DMS79 treated with DMSO at 0.1 percent for 48 hours (cell line): ENCODE measurements at places on chromosomes 4 and X.

DNA sequence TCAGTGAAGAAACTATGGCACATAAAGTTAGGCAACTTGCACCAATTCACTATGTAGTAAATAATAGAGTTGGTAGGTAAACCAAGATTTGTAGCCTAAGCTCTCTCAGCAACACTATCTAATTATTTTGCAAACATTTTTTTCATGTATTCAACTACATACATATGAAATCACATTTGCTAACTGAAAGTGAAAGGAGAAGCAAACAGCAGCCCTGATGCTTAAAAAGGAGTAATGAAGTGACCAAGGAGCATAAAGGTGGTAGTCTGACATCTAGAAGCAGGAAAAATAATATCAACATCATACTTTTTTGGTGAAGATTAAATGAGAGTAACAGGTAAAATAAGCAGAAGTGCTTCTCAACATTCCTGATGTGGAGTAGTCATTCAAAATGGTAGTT, 603.7 kb downstream of the GRXCR1 start:
- no peak for DNase-seq

DNA sequence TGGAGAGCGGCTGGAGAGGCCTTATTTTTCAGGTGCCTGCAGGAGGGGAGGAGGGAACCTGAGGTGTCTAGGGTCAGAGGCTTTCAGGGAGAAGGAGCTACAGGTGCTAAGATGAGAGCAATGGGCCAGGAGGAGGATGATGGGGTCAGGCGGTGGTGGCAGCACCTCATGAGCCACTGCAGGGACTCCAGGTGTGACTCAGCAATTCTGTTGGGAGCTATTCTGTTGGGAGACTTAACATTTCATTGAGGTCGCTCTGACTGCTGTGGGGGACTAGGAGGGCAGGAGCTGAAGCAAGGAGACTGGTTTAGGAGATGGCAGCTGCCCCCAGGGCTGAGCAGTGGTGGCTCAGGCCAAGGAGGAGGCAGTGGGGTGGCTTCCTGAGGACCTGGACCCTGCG, 65.0 kb downstream of the CLDN34 start:
- DNase-seq, result no peak

GRCh38 chr4:80184825-80185756, 12.2 kb upstream of the PRDM8 start:
- no peak for DNase-seq

DNA sequence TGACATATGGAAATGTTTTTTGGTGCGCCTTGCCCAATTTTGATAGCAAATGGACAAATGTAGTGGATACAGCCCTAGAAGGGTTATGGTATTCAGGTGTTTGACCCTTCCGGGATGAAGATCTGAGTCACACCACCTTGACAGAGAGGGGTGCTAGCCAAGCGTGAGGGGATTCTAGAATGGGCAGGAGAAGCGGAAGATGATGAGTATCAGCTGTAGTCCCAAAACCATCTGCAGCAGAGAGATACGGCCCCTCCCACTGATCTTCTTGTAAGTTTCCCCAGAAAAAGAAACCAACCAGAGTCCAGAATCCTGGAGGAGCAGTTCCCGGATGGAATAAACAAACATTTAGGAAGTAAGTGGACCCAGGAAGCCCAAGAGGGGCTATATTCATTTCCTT, 18.1 kb downstream of the DCHS2 start:
- DNase-seq, result no peak

- no peak for DNase-seq
Measured at GRCh38 chr4:183618681-183619080, 40.3 kb downstream of the RWDD4 start.

DNA sequence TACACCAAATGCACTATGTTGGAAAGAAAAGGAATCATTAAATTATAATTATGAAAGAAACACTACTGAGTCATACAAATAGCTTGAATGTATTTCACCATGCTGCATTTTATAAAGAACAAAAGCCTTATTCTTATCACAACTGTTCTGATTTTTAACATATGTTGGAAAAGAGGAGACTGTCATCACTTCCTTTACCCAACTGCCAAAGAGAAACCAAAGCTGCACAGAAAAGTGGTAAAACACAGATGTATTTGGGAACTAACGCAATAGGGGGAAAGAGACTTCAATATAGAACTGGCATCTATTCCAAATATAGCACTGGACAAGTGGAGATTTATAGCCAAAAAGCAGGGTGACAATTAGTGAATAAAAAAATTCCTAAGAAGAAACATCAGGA, 181.0 kb downstream of the SPANXN3 start:
- no peak for DNase-seq

DNA sequence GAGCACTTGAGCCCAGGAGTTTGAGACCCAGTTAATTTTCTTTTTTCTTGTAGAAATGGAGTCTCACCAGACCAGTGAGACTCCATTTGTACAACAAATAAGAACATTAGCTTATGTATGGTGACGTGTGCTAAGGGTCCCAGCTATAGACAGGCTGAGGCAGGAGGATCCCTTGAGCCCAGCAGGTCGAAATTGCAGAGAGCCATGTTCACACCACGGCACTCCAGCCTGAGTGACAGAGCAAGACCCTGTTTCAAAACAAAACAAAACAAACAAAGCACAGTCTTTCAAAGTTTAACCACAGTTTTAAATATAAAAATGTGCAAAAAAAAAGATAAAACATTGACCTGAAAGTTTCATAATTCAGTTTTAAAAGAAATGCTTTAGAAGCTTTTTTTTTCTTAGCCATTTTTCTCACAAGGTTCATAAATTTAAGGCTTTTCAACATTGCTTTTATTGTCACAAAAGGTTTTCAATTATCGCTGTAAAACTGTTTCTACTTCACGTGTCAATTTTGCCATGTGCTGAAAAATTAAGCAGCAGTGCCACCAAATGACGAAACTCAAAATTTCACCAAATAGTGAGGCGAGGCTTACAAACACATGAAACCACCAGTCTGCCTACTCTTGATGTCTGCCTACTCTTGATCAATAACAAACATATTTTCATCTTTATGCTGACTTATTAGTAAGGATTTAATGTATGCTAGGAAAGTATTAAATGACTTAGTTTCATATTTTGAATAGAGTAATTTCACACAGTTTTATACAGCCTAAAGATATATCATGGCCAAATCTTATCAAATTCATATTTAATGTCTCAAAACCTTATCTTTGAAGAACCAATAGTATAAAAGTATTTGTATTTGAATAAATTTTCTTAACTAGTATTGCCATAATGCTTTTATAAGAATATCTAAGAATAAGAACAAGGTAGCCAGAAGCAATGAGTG, 126.3 kb downstream of the NEK1 start:
- DNase-seq, result peak; percentile 1

DNA sequence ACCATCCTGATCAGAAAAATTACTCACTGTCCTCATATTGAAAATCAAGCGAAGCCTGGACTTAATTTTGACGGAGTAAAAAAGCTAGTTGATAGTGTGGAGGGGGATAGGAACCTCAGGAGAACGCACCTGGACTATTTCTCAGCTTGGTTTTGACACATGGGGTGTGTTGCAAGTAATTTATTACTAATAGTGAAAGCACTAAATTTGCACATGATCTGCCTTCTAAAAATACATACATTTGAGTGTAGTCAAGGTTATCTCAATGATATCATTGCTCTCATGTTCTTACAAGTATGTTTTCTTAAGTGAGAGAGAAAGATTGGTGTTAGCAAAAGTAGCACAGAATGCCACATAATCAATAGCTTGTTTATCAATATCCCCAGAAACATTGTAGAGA, 29.5 kb downstream of the LRIT3 start:
- DNase-seq, result no peak

- no peak for DNase-seq
Measured at GRCh38 chr4:181004056-181004455, 1239.1 kb upstream of the TENM3 start.

DNA sequence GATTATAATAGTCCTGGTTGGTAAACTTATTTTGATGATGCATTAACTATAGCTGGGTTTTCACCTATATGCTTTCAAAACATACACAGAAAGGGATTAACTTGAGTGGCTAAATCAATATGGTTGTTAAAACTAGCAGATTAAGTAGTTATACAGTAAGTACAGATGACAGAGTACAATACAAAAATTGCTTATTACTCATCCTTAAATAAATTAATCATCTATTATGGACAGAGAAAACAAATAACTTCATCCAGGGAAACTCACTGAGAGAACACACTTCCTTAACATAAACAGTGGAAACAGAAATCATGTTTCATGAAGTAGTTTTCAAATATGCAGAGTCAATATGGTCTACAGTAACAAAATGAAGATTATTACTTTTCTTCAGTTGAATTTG, 133.4 kb downstream of the AREG start:
- DNase-seq, result no peak

DNA sequence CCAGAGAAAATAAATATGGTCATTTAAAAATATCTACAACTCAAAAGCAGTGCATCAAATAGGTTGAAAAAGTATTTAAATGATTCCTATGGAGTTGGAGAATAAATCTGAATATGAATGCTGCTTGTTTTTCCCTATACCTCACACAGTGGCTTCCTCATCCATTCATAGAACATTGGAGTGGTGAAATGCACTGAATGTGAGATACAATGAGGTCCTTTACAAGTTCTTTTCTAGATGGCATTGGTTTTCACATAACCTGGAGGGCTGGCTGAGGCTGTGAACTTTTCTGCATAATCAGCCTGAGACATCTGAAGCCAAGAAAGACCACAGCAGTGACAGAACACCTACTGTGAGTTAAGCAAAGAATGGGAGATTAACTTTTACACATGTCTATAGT, 279.1 kb upstream of the NRK start:
- DNase-seq, result no peak

- no peak for DNase-seq
Measured at GRCh38 chr4:78019414-78019813, 37.7 kb upstream of the FRAS1 start.

GRCh38 chrX:555725-556666, 74.6 kb upstream of the SHOX start:
- DNase-seq, result no peak

DNA sequence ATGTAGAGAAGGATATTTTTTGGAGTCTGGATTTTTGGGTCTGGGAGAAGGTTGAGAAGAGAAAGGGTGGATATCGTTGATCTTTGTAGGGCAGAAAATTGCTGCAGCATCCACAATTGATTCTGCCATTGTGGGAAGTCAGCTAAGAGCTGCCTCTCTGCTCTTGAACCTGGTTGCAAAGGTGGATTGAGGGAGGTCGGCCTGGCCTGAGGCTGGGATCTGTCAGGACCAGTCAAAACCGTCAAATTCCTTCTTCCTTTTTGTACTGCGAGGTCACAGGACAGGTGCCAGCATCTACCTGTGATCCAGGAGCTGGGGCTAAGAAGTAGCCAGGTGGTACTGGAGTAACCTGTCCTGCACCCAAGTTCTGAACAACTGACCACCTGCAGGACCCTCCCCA, 93.7 kb downstream of the SHOX start:
- DNase-seq, result no peak

GRCh38 chr4:5921981-5922380, 29.1 kb upstream of the CRMP1 start:
- no peak for DNase-seq

DNA sequence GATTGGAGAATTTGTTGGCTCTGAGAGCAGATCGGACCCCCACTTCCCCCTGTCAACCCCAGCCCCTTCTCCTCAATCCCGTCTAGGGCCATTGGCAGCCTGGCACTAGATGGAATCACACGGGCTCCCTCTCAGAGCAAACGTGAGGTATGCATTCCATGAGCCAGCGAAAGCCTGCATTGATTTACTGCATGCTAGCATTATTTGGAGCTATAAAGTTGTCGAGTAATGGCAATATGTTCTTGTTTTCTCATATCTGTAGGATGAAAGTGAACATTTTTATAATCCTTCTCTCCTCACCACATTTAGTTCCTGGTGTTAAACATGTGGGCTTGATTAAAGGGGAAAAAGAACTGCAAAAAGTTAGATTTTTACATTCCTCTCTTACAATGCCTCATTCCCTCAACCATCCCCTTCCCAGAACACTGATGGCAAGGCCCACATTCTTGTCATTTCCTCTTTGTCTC, 159.2 kb downstream of the SPRY1 start:
- no peak for DNase-seq

DNA sequence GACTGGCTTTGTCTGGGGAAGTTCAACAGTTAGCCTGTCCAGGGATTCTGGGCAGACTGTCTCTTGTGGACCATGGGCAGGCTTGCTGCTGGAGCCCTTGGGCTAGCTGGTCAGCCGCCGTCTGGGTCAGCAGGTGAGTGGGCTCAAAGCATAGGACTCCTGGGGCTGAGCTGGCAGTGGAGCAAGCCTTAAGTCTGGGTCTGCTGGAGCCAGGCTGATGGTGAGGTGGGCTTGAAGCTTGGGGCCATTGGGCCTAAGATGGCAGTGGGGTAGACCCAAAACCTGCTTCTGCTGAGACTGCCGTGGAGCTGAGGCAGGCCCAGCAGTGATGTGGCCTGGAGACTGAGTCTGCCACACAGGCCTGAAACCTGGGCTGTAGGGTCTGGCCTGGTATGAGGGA, 645.1 kb downstream of the RAPGEF2 start:
- no peak for DNase-seq

- no peak for DNase-seq
Measured at GRCh38 chr4:79212311-79212710, 113.5 kb downstream of the NAA11 start.

DNA sequence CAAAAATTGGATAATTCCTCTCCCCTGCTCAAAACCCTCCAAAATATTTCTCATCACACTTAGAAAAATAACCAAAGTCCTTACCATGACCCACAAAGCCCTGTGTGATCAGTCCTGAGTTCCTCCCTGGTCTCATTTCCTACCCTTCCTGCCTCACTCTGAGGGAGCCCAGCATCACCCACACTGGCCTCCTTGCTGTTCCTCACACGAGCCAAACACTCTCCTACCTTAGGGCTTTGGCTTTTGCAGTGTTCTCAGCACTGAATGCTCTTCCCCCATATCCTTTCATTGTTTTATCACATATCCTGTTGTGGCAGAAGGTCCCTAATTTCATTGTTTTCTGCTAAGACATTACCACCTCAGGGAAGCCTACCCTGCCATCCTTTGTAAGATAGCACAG, 12.2 kb downstream of the MGAT4D start:
- DNase-seq, result no peak

DNA sequence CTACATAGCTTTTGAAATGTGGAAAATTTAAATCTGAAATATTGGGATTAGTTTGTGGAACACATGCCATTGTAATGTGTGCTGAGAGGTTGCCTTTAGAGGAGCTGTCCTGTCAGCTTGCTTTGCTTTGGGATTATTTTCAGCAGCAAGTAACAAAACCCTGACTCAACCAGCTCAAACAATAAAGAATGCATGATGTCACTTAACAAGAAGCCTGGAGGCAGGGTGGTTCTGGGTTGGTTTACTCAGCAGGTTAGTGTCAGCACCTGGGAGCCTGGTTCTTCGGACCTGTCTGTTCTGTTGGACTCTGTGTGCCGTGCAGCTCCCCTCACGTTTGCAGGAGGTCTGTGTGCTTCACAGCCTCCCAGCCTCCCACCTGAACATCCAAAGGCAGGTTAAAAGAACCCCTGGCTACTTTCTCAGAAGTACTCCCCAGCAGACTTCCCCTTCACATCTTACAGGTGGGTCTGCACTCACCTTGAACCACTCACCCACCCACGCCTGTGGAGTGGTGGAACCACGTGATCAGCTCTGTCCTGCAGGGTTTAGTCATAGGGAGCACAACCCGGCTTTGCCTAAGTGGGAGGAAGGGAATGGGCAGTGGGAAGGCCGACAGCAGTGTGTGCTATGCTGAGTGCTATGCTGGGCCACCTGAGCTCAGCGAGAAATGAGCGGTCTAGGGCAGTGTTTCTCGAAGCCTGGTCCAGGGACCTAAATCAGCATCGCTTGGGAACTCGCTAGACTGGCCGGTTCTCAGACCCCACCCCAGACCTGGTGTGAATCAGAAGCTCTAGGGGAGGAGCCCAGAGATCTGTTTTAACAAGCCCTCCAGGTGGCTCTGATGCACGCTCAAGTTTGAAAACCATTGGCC, 20.4 kb downstream of the TMEM131L start:
- DNase-seq, result no peak
